ENCODE measurements at places on chromosomes 6 and 20. TPM values are rescaled to one million over a fixed set of nuclear protein-coding genes. Genes with fewer than 3 reads are reported as not detected.
A peak's percentile ranks its signal among the peaks of the same experiment; 100 is the strongest.

GRCh38 chr6:83192456-83192855, 609 bp downstream of the PGM3 start:
- H3K4me1 ChIP-seq = peaks cover 19% of the 10 kb centered on the region
- H3K27ac ChIP-seq = peak overlapping the region; percentile 49
- no peak for DNase-seq
- no peaks in the 10 kb centered on the region for H3K27me3 ChIP-seq
- peak overlapping the region; percentile 96 for H3K4me3 ChIP-seq

DNA sequence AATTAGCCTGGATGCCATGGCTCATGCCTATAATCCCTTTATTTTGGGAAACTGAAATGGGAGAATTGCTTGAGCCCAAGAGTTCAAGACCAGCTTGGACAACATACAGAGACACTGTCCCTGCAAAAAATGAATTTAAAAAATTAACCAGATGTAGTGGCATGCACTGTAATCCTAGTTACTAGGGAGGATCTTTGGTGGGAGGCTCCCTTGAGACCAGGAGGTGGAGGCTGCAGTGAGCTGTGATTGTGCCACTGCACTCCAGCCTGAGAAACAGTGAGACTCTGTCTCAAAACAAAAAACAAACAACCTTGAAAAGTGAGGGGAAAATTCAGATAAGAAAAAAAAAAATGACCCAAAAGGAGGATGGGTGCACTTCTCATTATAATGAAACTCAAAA, 23.4 kb downstream of the CAP2 start:
- H3K27me3 ChIP-seq = no peaks in the 10 kb centered on the region
- no peak overlapping the region for H3K27ac ChIP-seq
- no peaks in the 10 kb centered on the region for H3K36me3 ChIP-seq
- DNase-seq = no peak
- peaks cover 4% of the 10 kb centered on the region for H3K4me1 ChIP-seq
- H3K4me3 ChIP-seq = no peak overlapping the region

DNA sequence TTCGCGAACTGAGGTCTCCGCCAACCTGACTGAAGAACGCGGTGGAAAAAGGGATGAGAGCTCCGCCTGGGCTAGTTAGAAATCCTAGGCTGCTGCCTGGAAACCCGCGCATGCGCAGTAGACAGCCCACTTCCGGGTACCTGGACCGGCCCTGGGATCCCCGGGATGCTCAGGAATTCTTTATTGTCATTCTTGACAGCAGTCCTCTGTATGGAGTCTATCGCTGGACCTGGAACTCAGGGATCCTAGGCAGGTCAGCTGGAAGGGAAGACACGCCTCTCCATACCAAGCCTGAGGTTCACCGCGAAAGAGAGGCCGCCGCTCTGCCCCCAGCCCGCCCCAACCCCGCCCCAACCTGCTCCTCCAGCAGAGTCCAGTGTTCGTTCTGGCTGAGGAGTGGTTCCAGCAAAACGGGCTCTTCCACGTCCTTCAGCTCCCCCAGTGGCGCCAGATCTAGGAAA, 1379.2 kb upstream of the DEFB115 start:
- peak overlapping the region; percentile 17 for H3K4me3 ChIP-seq
- no peak overlapping the region for H3K27ac ChIP-seq
- H3K27me3 ChIP-seq = no peaks in the 10 kb centered on the region
- peak; percentile 71 for DNase-seq
- no peaks in the 10 kb centered on the region for H3K4me1 ChIP-seq

DNA sequence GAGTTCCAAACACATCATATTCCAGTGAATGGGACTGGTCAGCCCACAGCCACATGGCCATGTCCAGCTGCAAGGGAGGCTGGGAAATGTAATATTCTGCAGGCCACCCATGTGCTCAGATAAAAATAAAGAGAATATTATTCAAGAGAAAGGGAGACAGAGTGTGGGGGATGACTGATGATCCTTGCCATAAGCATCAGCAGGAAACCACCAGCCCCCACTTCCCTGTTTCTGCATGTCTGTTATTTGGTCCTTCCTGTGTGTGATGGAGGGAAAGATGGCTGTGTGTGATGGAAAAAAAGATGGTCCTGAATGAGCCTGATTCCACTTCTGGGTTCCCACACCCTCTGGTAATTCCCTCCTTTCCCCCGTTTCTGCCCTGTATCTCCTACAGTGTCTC, 13.1 kb upstream of the RSPO4 start:
- no peaks in the 10 kb centered on the region for H3K27me3 ChIP-seq
- H3K27ac ChIP-seq = no peak overlapping the region
- DNase-seq = no peak
- H3K4me1 ChIP-seq = no peaks in the 10 kb centered on the region

GRCh38 chr6:53986721-53987521, 124.3 kb upstream of the MLIP start:
- no peak for DNase-seq
- peaks cover 12% of the 10 kb centered on the region for H3K4me1 ChIP-seq
- no peaks in the 10 kb centered on the region for H3K27me3 ChIP-seq
- H3K36me3 ChIP-seq = no peaks in the 10 kb centered on the region
- H3K27ac ChIP-seq = no peak overlapping the region

DNA sequence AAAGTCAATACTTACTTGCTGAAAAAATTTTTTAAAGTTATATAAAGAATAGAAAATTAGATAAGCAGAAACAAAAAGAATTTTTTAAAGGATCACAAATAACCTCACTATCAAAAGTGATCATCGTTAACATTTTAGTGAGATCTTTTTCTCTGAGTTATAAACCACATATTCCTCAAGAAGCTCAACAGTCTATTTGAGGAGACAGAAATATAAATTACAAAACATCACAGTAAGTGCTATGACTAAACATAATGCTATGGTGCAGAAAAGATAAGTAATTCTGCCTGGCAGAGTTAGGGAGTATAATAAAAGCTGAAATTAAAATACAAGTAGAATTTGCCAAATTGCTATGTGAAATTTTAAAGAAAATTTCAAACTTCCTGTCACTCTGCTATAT, 226.7 kb downstream of the LMBRD1 start:
- no peaks in the 10 kb centered on the region for H3K27me3 ChIP-seq
- no peak overlapping the region for H3K4me3 ChIP-seq
- no peaks in the 10 kb centered on the region for H3K36me3 ChIP-seq
- no peaks in the 10 kb centered on the region for H3K4me1 ChIP-seq
- no peak for DNase-seq
- H3K27ac ChIP-seq = no peak overlapping the region

- no peak for DNase-seq
- peak overlapping the region; percentile 52 for H3K27ac ChIP-seq
- no peaks in the 10 kb centered on the region for H3K36me3 ChIP-seq
- H3K27me3 ChIP-seq = no peaks in the 10 kb centered on the region
- H3K4me1 ChIP-seq = peaks cover 33% of the 10 kb centered on the region
Measured at GRCh38 chr6:157981132-157981394, 600 bp upstream of the SYNJ2 start.

DNA sequence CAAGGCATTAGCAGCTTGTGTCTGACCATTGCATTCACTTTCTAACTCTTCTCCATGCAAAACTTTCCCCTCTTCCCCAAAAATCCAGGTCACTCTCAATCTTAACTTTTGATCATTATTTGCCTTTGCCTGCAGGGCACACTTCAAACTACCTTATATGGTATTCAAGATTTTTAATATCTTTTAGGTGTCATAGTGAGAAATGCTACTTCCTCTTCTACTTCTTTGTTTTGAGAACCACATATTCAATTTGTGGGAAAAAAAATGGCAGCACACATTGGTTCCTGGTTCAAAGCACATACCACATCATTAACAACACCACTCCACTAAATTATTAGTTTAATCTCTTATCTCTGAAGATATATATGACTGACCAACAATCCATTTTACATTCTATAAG, 1267.0 kb upstream of the CITED2 start:
- DNase-seq = no peak
- no peaks in the 10 kb centered on the region for H3K27me3 ChIP-seq
- no peak overlapping the region for H3K27ac ChIP-seq
- no peaks in the 10 kb centered on the region for H3K4me1 ChIP-seq

DNA sequence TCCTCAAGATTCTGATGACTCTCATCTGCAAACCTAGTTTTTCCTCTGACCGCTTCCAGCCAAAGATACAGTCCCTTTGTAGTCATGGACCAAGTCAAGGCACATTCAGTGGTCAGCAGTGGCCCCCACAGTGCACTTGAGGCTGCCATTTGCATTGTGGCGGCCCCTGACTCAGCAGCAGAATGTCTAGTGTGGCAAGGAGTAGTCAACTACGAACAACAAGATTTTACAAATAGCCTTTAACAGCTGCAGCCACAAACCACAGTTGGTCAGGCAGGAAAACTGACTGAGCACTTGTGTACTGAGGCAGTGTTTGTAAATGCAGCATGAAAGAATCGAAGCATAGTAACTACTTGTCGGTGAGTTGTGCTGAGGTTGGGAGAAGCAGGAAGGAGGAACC, 49.6 kb downstream of the SLC2A12 start:
- no peaks in the 10 kb centered on the region for H3K36me3 ChIP-seq
- DNase-seq = no peak
- H3K27ac ChIP-seq = no peak overlapping the region
- no peak overlapping the region for H3K4me3 ChIP-seq
- H3K4me1 ChIP-seq = peaks cover 5% of the 10 kb centered on the region

Gene CCN2
- 41.0 TPM for total RNA-seq

DNA sequence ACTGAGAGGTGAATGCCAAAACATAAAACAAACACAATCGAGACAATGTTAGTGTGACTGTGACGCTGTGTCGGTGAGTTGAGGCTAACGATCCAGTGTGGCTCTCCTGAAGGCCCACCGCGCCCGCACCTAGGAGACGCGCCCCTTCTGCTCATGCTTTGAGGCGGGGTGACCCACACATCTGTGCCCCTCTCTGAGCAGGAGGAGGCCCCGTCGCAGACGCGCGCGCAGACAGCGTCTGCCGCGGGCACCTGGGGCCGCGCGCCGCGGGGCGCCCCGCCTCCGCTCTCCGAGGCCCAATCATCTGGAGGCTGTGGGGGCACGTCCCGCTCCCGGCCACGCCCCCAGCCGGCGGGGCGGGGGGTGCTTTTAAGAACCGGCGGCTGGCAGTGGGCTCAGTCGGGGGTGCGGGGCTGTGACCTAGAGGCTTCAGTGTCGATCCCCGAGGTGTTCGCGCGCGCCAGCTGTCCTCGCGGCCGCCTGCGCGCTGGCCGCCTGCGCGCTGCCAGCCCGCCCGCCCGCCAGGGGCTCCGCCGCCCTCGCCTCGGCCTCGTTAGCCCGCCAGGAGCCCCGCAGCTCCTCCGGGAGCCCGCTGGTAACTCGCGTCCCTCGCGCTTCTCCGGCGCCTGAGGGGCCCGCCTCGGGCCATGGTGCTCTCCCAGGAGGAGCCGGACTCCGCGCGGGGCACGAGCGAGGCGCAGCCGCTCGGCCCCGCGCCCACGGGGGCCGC, at the start of gene SLC16A10:
Gene SLC16A10 (plus strand): TSS at position 398 of the 730 bp plus-strand sequence. CDS start 250 bp downstream, at position 648.
- peaks cover 41% of the 10 kb centered on the region for H3K27me3 ChIP-seq
- H3K4me1 ChIP-seq = peaks cover 23% of the 10 kb centered on the region
- DNase-seq = peak; percentile 70
- H3K36me3 ChIP-seq = no peaks in the 10 kb centered on the region
- H3K4me3 ChIP-seq = peak within 1 kb of the TSS; percentile 86

Gene ZFP64
- total RNA-seq = 25.1 TPM

GRCh38 chr20:61908057-61909026, 157.3 kb downstream of the TAF4 start:
- no peak overlapping the region for H3K27ac ChIP-seq
- H3K27me3 ChIP-seq = peaks cover 15% of the 10 kb centered on the region

- no peaks in the 10 kb centered on the region for H3K36me3 ChIP-seq
- H3K27me3 ChIP-seq = no peaks in the 10 kb centered on the region
- no peak for DNase-seq
- H3K4me1 ChIP-seq = no peaks in the 10 kb centered on the region
Measured at GRCh38 chr6:149211046-149211571, 106.4 kb upstream of the TAB2 start.

Gene SLC35D3
- not detected for total RNA-seq

Gene XKR7
- total RNA-seq = not detected

DNA sequence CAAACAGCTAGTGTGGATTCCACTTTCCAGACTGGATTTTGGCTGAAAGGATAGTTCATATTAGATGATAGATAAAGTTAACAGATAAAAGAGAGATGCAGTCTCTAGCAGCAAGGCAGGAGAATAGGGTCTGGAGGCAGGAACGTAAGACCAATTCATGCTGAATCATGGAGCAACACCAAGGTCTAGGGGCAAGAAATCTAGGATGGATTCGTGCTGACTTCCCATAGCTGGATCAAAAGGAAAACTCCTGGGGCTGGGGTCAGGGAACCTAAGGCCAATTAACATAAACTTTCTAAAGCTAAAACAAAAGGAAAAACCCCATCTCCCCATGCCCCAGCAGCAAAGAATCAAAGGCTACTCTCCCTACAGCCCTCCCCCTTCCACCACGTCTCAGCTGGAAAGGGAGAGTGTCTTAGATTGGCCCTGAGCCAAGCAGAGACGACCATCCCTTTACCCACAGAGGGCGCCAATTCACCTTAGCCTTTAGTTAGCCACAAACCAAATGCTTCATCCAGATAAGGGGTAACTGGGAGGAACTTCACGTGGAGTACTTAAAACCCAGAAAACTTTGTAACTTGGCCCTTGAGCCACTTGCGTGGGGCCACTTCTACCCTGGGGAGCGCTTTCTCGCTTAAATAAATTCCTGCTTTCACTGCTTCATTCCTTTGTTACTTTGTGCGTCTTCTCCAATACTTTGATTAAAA, 7.6 kb downstream of the TREM1 start:
- DNase-seq = no peak
- H3K4me1 ChIP-seq = no peaks in the 10 kb centered on the region
- H3K27me3 ChIP-seq = peaks cover 27% of the 10 kb centered on the region
- no peak overlapping the region for H3K4me3 ChIP-seq

DNA sequence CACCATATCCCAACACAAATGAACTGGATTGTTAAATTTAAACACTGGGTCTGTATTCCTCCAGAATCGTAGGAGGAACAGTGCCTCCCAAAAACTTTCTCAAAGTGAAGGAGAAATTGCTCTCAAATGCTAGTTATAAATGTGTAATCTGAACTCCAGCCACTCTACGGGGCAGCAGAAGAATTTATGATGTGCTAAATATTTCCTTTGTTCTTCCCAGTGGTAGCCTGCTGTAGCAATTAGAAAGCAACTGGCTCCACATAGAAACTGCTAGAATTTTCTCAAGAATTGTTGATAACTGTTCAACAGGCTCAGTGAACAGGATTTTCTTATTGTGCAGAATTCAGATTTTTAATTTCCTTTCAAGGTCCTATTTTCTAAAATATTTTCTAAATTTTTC, 49.8 kb upstream of the EYA4 start:
- no peak for DNase-seq
- H3K4me1 ChIP-seq = no peaks in the 10 kb centered on the region
- no peaks in the 10 kb centered on the region for H3K36me3 ChIP-seq
- H3K4me3 ChIP-seq = no peak overlapping the region

GRCh38 chr6:41371992-41372831, 36.8 kb downstream of the NCR2 start:
- H3K4me3 ChIP-seq = peak overlapping the region; percentile 31
- no peaks in the 10 kb centered on the region for H3K36me3 ChIP-seq
- H3K4me1 ChIP-seq = peaks cover 51% of the 10 kb centered on the region
- peaks cover 90% of the 10 kb centered on the region for H3K27me3 ChIP-seq
- no peak for DNase-seq

- no peaks in the 10 kb centered on the region for H3K27me3 ChIP-seq
- H3K4me1 ChIP-seq = no peaks in the 10 kb centered on the region
- H3K4me3 ChIP-seq = no peak overlapping the region
- peaks cover 4% of the 10 kb centered on the region for H3K36me3 ChIP-seq
- H3K27ac ChIP-seq = no peak overlapping the region
- no peak for DNase-seq
Measured at GRCh38 chr6:107442938-107443607, 16.3 kb downstream of the PDSS2 start.
